ENCODE measurements at places on chromosomes 7 and 10.

- DNase-seq = no peak
These were observed 23.2 kb downstream of the CDK1 start for GRCh38 chr10:60801522-60801921.

- DNase-seq = peak; percentile 2
These were observed 6.6 kb upstream of the TPK1 start for GRCh38 chr7:144842377-144842851.

DNA sequence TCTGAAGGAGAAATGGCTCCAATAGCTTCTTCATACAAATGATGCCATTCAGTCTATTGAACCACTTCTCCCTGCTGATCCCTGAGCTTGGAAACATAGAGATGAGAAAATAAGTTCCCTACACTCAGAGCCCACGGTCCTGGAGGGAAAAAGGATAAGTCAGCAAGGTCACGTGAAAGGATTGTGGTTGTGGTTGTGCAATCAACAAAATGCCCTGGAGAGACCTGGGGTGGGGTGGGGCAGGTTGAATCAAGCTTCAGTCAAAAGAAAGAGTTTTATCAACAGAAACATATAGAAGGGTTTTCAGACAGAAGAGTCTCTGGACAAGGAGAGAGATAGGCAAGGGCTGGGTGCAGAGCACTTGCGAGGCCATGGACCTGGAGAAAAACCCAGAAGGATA is 30.1 kb downstream of the C10orf90 start:
- DNase-seq = no peak

GRCh38 chr7:45717537-45718235 is 143.5 kb downstream of the ADCY1 start:
- DNase-seq = no peak

GRCh38 chr7:105673367-105674084 is 92.2 kb upstream of the EFCAB10 start:
- no peak for DNase-seq

- DNase-seq = no peak
These were observed 40.3 kb downstream of the HIPK2 start for GRCh38 chr7:139737221-139738100.

DNA sequence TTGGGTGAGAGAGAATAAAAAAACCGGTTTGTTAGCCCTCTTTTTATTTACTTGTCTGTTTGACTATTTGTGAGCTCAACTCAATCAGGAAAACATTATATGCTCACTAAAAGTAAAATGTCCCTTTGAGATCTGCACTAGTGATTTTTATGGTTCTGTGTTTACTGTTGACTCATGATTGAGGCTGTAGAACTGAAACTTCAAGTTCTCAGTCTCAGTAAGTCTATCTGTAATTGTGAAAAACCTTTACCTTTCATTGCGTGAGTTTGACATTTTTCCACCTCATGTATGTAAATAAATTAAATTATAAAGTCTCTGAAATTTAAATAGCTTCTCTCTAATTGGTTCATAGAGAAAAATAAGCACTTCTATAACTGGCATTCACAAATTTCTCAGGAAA is 17.0 kb upstream of the CASD1 start:
- DNase-seq = no peak

GRCh38 chr10:60430017-60430416 is 40.3 kb upstream of the ANK3 start:
- no peak for DNase-seq

- DNase-seq = no peak
These were observed 694 bp upstream of the WASL start for GRCh38 chr7:123749537-123749857.

- no peak for DNase-seq
These were observed at the start of gene ADIRF for GRCh38 chr10:86968271-86968993. Gene ADIRF, plus strand, starts transcription at chr10:86968482. Its CDS starts 63 bp downstream, at chr10:86968545.

- DNase-seq = no peak
These were observed 102.6 kb upstream of the DDC start for GRCh38 chr7:50667789-50668226.

DNA sequence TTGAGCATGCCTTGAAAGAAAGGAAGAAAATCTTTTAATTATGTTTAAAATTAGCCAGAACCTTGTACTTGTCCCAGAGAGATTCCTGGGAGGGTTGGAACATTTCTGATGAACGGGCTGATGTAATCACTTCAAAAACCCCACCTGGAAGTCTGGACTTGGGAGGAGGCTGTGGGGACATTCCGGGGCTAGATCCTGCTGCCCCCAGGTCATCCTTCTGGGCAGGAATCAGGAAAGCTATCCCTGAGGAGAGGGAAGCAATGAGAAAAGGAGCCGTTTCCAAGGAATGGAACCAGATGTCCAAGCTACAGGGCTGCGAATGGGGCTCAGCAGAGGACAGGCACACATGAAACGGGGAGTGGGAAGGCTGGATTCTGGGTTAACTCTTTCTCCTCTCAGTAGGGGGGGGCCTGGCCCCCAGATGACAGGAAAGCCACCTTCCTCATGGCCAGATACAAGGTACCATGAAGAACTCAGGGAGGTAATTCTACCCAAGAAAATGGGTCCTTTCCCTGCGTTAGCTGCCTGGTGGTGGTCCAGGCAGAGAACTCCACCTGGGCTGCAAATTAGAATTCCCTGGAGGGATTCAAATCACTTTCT is 280.1 kb downstream of the TCF7L2 start:
- DNase-seq = no peak

- DNase-seq = no peak
These were observed 70.5 kb downstream of the ZMIZ1 start for GRCh38 chr10:79139124-79139835.

DNA sequence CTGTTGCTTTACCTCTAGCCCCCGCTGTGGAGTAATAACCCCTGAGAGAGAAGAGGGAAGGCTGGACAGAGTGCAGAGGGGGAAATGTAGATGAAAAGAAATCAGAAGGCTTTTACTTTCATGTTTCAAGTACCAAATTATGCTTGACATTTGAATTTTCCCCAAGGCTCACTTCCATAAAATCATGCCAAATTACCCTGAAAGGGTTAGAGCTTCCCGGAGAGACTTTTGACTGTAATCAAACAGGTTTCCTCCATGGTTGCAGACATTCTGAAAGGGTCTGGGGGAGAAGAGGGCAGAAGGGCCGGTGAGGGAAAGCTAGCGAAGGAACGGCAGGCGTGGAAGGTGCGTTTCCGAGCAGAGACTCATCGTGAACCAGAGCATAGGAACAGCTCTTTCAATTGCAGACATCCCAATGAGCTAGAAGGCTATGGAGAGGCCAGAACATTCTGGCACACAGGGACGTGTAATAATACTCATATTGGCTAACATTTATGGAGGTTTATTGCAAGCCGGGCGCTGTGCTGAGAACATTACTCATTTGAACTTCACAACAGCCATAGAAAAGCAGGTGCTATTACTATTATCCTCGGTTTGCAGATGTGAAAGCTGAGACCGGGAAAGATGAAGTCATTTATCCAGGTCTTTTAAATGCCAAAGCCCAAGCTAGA is 620.8 kb upstream of the AUTS2 start:
- no peak for DNase-seq

GRCh38 chr7:150962553-150963399 is 15.3 kb downstream of the KCNH2 start:
- DNase-seq = no peak

DNA sequence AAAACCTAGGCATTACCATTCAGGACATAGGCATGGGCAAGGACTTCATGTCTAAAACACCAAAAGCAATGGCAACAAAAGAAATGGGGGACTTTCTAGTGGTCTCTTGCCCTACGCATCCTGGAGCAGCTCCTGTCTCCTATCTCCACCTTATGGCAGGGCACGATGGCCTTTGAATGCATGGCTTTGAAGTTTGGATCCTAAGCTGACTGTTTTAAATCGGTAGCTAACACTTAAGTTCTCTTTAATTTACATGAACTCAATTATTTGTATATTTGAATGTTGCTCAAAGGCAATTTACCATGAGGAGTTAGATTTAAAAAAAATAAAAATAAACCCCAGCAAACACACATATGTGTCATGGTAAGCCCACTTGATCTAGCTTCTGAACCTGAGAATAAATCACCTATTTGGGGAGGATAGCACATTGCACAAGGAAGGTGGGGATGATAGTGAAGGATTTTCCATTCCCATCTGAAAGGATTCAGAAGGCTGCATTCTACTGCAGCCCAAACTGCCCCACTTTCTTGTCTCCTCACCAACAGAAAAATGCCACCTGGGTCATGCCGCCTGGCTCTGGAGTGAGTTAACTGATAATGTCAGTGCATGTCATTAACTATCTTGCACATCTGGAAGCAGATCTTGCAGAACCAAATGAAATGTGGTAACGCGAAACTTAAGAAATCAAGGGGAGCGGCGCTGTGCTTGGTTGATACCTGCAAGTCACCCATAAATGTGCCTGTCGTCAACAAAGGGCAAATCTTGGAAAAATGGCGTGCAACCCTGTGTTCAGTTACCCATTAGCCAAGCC is 12.4 kb downstream of the KLF6 start:
- DNase-seq = no peak

DNA sequence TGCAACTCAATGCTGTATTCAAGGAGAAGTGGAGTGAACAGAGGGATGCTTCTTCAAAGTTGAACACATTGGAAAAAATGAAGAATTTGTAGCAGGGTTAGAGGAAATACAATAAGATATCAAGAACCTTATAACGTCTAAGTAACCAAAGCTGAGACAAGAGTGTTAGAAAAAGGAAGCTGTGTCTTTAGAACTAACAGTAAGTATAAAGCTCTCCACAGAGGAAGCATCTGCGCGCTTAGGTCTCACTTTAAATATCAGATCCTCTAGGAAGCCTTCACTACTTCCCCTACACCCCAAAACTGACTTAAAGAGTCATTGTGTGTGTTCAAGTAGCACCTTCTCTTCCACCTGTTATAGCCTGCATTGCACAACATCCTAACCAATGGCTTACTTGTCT is 43.0 kb downstream of the CH25H start:
- no peak for DNase-seq

DNA sequence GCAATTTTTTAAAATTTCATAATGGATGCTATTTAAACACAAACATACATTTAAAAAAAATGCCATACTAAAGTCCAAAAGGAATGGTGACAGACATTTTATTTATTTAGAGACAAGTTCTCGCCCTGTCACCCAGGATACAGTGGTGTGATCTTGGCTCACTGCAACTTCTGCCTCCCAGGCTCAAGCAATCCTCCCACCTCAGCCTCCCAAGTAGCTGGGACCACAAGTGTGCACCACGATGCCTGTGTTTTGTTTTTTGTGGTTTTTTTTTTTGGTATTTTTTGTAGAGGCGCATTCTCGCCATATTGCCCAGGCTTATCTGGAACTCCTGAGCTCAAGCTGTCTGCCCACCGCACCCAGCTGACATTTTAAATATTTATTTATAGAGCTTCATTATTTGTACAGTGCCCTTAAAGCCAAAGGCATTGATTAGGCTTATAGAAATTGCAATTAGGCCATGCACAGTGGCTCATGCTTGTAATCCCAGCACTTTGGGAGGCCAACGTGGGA is 703.5 kb downstream of the AUTS2 start:
- no peak for DNase-seq

- no peak for DNase-seq
These were observed 115.2 kb downstream of the PDE1C start for GRCh38 chr7:31955021-31955420.

GRCh38 chr7:139106959-139107358 is 2.6 kb downstream of the ZC3HAV1 start:
- DNase-seq = no peak

DNA sequence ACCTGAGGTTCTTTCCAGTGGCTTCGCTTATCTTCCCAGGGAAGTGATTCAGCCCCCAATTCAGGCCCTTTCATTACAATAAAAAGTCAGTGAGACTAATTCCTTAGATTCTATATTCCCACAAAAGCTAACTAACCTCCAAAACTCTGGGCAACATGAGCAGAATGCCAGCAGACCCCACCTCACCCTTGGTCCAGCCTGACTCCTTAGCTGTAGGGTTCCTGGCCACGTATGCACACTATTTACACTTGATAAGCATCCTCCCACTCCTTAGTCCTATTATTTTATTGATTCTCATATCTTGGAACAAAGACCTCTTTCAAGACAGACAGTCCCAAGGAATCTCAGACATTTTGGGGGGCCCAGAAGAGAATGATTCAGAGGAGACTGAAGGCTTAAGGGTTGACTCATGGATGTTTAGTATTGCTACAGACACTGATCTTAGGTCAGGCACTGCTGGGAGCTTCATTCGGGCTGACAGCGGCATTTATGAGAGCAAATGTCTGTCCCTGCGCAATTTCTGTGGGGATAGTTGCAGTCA is 162.6 kb upstream of the GDF10 start:
- DNase-seq = no peak

- DNase-seq = no peak
These were observed 53.4 kb upstream of the KIF5B start for GRCh38 chr10:32109603-32110002.

- DNase-seq = peak; percentile 39
These were observed 844 bp downstream of the FBXW4 start for GRCh38 chr10:101693978-101694673.

DNA sequence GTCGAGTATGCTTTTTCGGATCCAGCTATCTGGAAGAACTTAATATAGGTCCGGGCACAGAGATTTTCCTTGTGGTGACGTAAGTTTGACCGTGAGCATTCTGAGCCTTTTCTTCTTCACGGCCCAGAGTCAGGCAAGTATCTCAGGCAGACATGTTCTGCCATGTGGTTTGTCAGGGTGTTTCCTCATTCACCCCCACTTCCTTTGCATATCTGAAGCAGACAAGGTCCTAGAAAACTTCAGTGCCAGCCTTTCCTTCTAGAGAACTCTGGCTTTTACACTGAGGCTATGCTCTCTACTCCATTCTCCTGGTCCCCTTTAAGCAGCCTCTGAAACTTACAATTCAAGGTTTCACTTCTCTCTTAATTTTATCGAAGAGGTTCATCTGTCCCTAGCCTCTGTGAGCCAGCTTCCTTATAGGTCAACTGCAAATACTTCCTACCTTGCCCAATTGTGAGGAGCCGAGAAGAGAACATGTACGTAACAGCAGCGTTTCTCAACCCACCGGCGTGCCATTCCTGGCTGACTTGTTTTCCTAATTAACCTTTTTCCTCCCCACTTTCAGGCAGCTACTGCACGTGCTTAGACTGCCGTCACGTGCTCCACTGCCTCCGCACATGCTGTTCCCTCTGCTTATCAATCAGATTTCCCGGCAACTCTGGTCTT is 47.3 kb downstream of the CDCA7L start:
- DNase-seq = no peak

DNA sequence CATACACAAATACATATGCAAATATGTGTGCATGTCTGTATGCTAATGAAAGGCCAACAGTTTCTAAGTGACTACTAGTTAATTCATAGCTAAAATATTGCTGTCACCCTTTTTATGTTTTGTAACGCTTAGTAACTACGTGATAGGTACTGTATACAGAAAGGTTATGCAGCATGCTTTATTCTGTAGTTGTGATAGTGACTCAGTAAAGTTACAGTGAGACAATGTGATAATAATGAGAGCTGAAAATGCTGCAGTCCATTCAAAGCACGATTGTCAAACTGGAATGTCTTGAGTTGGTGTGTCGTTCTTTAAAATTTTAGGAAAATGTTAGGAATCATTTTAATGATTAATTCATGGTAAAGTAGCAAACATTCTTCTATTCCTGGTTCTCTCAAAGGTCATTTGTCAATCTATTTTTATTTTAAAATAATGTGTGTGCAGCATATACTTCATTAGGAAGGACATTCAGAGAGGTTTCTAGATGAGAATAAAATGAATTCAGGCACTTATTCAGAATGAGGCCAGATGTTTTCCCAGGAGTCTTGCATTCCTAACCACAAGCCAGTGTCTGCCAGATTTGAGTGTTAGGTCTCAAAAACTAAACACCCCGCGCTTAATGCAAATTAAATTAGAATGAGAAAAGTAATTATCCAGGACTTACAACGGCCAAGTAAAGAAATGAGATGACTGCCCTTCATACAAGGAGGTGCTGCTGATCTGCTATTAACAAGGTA is 408.8 kb upstream of the FZD8 start:
- DNase-seq = no peak

- DNase-seq = no peak
These were observed 393.0 kb downstream of the MAGI2 start for GRCh38 chr7:79060498-79060897.
